ENCODE measurements at places on chromosomes 5 and 9.

DNA sequence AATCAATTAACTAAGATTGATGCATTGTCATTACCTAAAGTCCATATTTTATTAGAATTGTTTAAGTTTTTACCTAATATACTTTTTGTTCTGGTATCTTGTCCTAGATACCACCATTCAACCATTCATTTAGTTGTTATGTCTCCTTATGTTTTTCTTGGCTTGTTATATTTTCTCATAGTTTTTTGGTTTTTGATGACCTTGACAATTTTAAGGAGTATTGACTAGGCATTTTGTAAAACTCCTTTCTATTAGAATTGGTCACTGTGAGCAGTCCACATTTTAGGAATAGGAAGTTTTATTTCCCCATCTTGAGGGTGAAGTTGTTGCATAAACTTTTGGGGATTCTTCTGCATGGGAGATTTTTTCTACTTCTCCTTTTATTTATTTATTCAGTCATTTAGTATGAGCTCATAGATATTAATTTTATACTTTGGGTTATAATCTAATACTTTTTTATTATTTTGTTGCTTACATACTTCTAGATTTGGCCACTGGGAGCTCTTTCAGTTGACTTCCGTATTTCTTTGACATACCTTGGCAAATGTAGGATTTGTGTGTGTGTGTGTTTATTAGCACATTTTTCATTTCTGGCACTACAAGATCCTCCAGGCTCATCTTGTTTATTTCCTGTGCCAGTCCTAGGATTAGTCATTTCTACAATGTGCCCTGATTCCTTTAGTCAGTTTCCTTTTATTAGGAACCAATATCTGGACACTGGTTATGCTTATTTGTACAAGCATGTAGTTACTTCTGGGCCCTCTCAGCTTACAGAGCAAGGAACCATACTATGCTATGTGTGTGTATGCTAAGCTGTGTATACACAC is 134.9 kb upstream of the CDKN2B start:
- DNase-seq: no peak

DNA sequence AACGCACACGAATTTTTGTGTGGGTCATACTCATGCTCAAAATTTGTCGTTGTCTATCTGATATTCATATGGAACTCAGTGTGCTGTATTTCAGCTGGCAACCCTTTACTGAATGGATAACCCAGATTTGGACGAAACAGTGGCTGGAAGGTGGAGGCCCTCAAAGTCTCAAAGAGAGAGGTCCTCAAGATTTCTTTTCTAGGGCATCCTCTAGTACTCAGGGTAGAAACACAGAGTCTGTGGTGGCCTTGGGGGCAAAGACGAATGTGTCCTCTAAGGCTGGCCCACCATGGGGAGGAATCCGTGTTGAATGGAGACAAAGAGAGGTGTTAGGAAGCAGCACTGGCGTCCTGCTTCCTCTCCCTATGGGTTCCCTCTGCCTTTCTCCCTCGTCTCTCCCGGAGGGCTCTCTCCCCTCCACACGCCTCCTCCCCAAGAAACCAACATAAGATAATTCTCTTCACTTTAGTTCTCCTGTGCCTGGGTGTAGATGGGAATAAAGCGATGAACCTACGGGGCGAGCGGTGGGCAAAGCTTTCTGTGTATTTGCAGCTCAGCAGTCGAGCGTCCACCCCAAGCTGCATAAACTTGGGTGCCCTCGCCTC is 333.7 kb downstream of the CWC27 start:
- no peak for DNase-seq

DNA sequence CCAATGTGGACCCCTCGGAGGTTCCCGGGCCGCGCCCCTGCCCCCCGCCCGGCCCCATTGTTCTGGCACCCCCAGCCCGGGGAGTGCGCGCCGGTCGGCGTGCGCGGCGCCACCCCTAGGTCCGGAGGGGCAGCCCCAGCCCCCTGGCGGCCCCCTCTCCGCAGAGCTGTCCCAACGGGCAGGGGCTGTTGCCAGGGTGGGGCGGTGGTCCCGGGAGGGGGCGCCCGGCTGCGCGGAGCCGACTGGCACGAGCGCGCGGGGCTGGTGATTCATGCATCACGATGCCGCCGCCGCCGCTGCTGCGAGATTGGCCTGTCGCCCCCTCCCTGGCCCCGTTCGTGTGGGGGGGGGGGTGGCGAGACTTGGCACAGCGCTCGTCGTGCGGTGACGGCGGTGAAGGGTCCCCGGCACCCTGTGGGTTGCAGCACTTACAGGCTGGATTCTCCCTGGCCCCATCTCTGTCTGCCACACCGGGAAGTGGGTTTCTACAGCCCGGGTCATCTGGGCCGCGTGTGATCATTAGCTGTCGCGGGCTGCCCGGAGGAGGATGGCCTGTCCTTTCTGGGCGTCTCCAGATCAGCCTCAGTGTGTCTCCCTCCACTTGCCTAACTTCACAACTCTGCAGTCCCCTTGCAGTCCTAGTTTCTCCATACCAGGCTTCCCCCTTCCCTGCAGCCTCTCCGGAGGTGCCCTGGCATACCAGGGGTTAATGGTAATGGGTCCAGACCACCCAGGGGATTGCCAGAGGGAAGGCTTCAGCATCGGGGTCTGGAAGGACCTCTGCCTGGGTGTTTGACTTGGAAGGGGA is 858 bp downstream of the NCS1 start:
- DNase-seq: no peak

DNA sequence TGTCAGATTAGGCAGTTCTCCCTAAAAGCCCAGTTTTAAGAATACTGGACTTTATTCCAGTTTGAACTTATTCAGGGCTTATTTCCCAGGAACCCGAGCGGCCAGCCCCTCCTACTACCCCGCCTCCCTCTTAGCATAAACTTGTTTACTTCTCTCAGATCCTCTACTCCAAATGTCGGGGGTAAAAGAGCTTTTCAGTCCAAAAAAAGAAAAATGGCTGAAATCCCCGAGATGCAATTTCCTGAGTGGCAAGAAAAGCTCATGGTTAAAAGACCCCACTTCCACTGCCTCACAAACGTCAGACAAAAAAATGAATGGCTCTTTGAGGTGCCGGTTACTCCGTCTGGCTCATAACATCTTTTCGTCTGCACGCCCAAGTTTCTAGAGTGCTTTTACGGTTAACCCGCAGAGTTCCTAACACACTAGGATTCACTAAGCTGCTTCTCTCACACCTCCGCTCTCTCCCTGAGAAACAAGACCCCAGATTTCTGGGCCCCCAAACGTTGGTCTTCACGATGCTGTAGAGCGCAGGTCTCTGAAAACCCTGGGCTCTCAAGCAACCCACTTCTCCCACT is 402 bp downstream of the BRD8 start:
- DNase-seq: no peak

DNA sequence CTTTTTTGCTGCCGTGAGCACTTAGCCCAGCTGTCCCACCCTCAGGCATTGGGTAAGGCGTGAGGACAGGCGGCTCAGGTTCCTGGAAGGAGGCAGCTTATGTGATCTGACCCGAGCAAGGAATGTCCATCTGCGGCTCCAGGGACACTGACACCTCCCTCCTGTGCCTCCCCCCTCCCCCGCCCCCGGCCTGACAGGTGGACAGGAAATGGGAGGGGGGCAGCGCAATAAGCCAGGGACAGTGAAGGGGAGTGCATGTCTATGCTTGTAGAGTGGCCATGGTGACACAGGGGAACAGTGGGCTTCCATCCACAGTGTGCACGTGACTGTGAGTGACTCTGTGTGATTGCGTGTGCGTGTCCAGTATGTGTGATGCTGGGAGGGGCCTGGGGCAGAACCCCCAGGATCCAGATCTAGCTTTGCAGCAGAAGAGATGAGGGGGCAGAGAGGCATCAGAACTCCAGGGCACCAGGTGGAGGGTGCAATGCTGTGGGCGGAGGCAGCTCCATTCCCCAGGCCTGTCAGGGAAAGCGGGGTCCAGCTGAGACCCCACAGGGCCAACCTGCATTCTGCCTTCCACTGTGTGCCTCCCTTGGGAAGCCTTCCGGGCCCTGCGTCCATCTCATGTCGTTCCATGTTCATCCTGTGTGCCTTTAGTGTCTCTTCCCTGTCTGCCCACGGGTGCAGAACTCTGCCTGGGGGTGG is 30.5 kb downstream of the CNTFR start:
- no peak for DNase-seq

DNA sequence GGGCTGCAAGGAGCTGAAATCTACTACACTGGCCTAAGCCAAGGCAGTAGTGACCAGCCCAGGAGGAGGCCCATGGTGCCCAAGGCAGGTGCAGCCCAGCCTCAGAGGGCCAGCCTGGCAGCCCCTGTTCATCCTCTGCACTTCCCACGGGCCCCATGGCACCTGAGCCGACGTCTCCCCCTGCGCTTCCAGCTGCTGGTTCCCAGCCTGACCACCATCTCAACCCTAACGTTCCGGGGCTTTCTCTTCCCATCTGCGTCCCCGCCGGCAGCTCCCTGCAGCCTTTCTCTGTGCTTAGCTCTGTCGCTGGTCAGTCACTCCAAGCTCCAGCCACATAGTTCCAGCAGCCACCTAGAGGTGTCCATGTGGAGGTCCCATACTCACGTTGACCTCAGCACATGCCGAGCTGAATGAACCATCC is 105.5 kb upstream of the LMX1B start:
- DNase-seq: no peak

- no peak for DNase-seq
These were observed 99.1 kb downstream of the CFAP90 start for GRCh38 chr5:7751874-7752273.

- DNase-seq: no peak
These were observed 97.5 kb downstream of the ANKRD33B start for GRCh38 chr5:10661401-10661800.
